ENCODE measurements at places on chromosomes 13 and 19. TPM values are rescaled to one million over a fixed set of nuclear protein-coding genes. Genes with fewer than 3 reads are reported as not detected.

DNA sequence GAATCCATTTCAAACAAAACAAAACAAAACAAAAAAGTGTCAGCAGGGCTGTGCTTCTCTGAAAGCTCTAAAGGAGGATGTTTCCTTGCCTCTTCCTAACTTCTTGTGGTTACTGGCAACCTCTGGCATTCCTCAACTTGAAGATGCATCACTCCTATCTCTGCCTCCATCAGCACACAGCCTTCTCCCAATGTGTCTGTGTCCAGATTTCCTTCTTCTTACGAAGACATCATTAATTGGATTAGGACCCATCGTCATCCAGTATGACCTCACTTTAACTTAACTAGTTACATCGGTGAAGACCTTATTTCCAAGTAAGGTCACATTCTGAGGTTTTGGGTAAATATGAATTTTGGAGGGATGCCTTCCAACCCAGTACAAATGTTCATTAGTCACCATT is 33.8 kb upstream of the GTF2F2 start:
- no peak for DNase-seq

DNA sequence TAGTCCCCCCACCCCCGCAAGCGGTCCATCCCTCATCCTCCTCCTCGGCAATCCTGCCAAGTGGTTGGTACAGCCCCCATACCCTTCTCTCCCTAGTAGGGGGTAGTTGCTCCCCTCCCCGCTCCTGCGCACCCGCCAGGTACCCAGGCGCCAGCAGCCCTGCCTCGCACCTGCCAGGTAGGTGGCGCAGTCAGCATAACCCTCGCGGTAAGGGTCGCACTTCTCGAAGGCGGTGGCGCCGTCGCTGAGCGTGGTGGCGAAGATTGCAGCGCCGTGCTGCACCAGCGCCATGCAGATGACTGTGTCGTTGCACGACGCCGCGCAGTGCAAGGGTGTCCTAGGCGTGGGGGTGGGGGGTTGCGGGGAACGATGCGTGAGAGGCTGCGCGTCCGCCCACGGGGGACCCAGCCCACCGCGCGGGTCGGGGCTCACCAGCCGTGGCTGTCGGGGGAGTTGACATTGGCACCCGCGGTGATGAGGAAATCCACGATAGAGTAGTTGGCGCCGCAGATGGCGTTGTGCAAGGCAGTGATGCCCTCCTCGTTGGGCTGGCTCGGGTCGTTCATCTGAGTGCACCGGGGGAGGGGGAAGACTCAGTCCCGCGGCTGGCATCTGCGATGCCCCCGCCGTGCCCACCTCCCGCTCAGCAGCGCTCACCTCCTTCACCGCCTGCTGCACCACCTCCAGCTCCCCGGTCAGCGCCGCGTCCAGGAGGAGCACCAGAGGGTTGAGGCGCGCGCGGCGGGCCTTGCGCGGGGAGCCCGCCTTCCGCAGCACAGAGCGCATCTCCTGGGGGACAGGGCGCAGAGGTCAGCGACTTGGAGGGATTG is 15.2 kb upstream of the ERCC2 start:
- no peak for DNase-seq

DNA sequence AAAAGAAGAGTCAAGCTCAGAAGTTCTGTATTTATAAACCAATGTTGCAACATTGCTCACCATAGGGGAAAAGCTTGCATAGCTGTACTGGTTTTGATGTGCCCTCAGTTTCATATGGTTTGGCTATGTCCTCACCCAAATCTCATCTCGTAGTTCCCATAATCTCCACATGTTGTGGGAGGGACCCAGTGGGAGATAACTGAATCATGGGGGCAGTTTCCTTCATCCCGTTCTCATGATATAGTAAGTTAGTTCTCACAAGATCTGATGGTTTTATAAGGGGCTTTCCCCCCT is 73.9 kb downstream of the TNFRSF19 start:
- no peak for DNase-seq

DNA sequence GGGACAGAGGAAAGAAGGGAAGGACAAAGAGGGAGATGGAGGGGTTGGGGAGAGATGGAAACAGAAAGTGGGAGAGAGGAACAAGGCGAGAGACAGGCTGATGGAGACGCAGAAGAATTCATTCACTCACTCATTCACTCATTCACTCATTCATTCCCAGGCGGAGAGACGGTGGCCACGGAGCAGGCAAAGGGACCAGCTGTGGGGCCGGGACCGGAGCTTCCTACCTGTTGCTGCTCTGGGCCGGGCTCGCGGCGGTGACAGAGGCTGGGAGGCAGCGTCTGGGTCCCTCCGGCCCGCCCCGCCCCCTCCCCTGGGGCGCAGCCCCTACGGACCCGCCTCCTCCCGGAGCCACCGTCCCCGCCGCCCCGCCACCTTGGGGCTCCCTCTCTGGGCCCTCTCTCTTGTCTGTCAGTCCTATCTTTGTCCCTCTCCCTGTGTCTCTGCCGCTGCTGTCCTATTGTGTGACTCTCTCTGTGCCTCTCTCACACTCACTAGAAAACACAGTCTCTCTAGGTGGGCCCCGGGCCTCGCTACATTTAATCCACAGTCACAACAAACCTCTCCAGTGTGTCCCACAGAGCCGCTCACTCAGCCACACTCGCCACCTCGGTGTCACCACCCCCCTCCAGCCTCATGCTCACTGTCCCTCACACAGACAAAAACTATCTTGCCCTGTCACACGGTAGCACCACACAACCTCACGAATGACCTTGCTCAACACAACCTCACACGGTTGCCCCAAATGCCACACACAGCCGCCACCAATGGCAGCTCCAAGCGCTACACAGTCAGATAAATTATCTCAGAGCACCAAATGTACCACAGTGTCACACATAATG is at the start of gene GNG8:
Gene GNG8, minus strand, starts transcription at position 283 of the 842 bp plus-strand sequence. CDS start 1,520 bp downstream, outside the sequence.
- DNase-seq, result no peak

PDCD2L gene
- total RNA-seq, result 20.4 TPM

RNF225 gene
- not detected for total RNA-seq

SACS gene
- 79.0 TPM for total RNA-seq

FCHO1 gene
- 0.51 TPM for total RNA-seq

GPC6 gene
- 0.17 TPM for total RNA-seq

Data from dermis blood vessel endothelial cell (primary cell).